NCI-H1694 (cell line): ENCODE measurements at places on chromosomes 12 and 14.
A peak's percentile ranks its signal among the peaks of the same experiment; 100 is the strongest.

- DNase-seq: no peak
Measured at GRCh38 chr14:94952097-94952496, 182.2 kb upstream of the GSC start.

GRCh38 chr14:69043596-69044260 lies 64.6 kb upstream of the ACTN1 start:
- no peak for DNase-seq

DNA sequence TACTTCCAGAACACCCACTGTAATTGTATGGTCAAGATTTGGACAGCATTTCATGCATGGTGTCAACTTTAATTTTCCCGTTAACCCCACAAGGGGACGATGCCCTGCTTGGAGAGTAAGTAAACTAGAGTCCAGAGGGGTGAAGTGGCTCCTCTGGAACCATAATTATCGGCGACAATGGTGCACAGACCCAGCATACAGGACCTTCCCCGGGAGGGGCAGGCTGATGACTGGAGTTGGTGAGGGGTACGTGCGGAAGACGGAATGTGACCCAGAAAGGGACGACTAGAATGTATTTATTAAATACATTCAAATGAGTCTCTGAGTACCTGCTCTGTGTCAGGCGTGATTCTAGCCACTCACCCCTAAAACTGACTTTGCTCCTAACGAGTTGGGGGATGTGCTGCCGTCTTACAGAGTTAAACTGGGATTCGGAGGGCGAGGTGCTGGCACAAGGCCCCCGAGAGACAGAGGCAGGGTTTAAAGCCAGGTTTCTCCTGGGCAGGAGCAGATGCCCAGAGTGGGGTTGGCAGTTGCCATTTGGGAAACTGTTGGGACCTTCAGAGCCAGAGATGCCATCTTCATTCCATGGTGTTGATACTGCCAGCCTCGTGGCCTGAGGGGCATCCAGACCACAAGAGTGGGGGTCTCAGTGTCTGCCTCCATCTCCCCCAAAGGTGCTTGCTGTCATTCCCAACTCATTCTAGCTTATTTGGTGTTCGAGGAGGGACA lies 10.9 kb downstream of the RTL1 start:
- DNase-seq: no peak

- no peak for DNase-seq
Measured at GRCh38 chr12:126144603-126145002, 1079.4 kb downstream of the AACS start.

DNA sequence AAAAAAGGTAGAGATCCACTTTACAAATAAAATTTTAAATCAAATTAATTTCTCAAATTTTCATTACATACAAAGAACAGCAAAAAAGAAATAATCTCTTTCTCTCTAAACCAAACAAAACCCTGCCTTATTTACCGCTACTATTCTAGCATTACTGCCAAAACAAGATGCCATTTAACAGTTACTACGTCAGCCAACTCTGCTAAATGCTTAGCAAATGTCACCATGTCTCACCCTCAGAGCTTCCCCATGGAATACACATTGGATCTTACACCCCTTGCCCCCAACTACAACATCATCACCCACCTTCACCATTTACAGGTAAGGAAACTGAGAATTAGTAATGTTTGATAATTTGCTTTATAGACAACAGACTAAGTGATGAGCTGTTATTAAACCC lies 23.0 kb upstream of the NR2C1 start:
- peak; percentile 34 for DNase-seq
